ENCODE measurements at places on chromosomes 7 and 10.

DNA sequence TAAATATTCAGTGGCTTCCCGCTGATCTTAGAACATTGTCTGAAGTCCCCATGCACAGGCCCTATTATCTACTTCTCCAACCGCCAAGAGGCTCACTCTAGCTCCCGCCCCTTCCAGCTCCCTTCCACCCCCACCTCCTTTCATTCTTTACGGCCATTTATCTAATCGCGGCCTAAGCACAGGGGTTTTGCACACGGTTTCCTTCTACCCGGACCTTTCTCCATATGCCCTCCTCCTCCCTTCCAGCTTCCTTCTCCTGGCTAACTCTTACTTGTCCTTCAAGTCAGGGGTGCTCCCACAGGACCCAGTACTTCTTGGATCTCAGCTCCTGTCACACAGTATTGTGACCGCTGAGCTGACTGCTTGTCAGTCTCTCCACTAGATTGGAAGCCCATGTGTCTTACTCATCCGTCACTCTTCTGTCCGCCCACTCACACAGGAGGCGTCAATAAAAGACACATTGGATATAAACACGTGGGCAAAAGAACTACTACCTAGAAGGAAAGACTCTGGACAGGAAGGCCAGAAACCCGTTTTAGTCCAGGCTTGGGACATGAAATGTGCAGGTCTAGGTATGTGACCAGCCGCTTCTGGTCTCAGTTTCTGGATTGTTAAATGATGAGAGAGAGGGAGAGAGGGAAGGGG is 20.2 kb upstream of the HPS1 start:
- no peak for DNase-seq

DNA sequence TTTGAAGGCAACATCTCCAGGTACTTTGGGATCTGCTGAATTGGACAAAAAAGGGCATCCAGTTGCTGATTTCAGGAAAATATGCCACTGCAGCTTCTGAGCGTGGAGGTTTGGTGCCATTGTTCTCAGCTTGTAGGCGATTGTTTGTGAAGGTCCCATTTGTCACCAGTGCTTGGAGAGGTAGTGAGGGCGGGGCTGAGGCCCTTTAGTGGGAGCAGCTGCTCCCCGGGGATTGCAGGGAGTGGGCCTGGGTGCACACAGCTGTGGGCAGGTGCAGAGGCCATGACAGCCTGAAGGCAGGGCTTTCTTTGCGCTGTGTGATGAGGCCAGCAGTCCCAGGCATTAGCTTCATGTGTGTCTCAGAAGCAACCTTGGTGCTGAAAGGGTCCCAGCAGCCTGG is 3.9 kb downstream of the FAM20C start:
- no peak for DNase-seq

DNA sequence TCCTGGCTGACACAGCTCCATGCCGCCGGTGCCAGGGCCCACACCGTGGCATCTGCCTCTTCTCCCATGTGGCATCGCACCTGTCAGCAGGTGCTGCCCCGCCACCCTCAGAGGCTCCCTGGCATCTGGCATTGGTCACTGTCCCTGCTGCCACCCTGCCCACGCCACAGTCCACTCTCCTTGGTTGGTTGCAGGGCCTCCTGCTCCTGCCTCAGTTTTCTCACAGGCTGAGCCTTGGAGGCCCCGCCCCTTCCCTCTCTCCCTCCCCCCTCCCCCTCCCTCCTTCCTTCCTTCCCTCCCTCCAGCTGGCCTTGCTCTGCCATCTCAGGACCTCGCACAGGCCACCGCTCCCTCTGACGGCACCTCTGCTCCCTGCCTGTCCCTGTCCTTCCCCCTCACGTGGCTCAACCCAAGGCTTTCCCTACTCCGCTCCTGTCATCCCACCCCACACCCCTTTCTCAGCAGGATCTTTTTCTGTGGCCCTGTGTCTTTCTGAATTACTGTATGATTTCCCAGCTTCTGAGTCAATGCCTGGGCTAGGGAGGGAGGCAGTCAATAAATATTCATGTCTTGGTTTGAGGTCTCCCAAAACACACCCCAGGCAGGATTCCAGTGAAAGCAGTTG is 87.4 kb downstream of the INPP5A start:
- DNase-seq, result no peak

- peak; percentile 46 for DNase-seq
Measured at GRCh38 chr10:13349463-13350274, 1.6 kb upstream of the SEPHS1 start.

- DNase-seq, result no peak
Measured at GRCh38 chr10:97124211-97124610, 61.5 kb downstream of the SLIT1 start.

DNA sequence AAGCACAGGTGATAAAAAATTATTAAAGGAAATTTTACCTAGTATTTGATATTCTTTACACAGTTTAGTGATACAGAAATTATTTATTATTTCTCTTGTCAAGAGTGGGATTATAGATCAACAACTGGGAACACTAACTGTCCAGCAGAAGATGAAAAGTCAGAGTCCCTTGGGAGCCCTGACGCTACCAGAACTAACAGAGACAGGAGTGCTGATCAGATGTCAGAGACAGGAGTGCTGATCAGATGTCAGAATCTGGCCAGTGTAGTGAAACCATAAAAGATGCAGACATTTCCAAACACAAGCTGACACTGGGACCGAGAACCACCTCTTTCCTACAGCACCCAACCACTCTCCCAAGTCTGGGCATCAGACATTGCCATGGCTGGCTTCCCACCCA is 828.2 kb downstream of the TNS3 start:
- no peak for DNase-seq

- DNase-seq, result no peak
Measured at GRCh38 chr7:70393956-70394355, 738.0 kb upstream of the GALNT17 start.

DNA sequence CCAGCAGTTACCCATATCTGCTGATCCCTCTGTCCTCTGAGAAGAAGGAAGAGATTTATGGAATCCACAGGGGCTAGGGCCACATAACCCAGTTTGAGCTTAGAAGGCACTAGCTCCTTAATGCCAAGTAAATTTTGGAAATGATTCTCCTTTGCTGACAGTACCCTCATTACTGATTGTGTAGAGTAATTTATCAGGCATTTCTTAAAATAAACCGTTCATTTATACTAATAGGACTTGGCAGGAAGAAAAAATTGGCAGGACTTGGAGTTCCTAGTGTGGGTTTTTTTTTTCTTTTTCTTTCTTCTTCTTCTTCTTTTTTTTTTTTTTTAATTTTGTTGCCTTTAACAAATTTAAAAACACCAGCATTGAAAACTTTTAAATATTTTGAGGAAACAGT is 645.7 kb downstream of the SUGCT start:
- DNase-seq, result peak; percentile 19

DNA sequence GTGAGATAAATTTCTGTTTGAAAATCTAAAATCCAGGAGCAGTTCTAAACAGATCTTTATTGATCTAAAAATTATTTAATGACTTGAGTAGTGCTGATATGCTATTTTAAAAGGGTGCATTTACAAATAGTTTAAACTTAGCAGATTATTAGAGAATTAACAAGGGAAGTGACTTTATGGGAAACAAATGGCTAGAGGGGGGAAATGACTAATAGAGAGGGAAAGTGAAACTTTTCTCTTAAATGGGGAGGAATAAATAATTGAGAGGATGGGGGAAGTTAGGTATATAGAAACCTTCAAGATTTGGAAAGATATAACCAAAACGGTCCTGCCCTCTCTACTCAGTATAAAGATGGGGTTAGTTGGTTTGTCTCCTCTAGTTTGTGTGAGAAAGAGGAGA is 90.1 kb upstream of the ARMC3 start:
- no peak for DNase-seq

DNA sequence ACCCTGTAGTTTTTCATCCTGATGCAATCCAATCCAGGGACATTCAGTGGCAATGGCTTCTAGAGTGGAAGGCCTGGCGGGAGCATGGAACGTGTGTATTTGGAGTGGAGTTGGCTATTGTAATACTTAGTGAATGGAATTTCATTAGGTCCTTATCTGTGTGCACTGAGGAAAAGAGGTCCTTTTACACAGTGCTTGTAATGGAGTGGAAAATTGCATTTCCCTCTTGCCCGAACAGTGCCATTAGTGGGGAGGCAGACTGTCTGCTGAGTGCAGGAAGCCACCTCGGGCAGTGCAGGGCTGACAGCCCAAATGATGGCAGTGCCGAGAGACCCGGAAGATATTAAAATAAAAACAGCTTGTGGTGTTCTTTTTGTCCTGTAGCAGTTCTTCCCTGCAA is 786.6 kb downstream of the LRMDA start:
- DNase-seq, result no peak

GRCh38 chr10:4436103-4436502 is 389.9 kb upstream of the AKR1E2 start:
- DNase-seq, result no peak

DNA sequence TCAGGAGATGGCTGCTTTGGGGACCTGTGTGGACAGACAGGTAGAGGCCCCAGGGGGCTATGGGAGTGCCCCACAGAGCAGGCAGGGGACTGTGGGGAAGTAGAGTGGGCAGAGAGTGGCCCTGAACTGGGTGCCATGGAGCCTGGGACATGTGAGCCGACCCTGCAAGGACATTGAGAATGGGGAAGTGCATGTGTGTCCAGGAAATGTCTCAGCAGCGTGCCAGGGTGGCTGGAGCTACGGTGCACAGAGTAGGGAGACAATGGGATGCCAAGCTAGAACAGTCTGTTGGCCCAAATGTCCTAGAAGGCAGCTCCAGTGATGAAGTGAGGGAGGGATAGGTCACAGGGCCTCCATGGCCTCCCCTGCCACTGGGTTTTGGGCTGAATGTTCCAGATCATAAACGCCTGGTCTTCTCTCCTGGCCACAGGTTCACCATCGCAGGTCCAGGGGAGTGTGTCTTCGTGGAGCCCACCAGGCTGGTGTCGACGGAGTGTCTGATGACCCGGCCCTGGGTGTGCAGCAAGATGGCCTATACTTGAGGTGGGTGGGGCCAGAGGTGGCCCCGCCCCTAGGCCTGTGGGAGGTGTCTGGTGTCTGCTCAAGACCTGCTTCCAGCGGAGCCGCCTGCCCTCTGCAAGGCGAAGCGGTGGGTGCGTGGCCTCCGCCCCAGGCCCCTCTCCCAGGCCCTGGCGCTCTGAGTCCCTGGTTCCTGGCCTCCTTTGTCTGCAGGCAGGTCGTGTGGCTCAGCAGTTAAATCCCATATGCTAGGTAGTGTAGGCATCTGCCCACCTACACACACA is 20.5 kb downstream of the CLEC2L start:
- no peak for DNase-seq

GRCh38 chr7:77855371-77856083 is 57.0 kb downstream of the PHTF2 start:
- peak; percentile 29 for DNase-seq

DNA sequence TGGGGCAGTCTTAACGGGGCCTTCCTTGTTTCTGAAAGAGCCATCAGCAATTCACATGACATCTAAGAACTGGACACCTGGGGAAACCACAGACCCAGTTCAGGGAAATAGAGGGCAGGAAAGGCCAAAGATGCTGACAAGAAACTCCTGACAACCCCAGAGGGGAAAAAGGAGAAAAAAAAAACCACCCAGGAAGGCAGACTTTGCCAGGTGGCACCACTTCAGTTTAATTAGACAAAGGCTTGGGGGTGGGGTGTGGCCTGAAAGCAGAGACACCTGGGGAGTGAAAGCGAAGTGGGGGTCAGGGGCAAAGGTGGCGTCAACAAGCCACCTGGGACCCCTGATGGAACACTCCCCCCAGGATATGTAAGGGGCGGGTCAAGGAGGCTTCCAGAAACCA is 53.6 kb downstream of the RAB11FIP2 start:
- no peak for DNase-seq

DNA sequence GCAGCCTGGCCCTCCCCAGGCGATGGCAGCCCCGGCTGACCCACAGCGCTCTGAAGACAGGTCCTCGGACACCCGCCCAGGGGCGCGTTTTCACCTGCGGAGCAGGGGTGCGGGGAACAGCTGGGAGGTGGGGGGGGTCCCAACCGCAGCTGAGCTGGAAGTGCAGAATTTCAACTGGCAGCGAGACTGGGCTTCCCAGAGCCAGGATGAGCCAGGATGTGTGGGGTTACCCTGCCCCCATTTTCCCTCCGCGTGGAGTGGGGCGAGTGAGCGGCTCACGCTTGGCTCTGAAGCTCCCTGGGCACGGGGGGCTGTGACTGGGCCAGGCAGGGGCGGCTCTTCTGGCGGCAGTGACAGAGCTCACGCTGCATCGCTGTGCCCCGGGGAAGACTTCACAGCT is 70.2 kb downstream of the DNAJB6 start:
- DNase-seq, result no peak

- no peak for DNase-seq
Measured at GRCh38 chr10:124052561-124052960, 40.8 kb downstream of the CHST15 start.

DNA sequence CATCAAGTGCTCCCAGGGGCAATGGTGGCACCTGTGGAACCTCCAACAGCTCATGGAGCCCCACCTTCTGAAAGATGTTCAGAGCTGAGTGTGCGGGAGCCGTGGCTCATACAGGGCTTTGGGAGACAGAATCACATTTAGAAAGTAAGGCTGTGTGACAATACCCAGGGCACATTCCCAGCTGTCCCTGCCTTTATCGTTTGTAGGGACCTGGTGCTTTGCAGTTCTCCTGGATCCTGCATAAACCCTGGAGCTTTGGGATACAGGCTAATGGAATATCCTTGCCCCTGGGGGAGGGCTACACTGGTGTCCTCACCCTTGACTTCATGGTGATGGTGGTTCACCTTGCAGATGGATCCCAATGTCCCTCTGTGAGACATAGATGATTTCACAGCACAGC is 134.8 kb upstream of the LAMB4 start:
- no peak for DNase-seq

GRCh38 chr10:102118867-102119266 is 1.3 kb downstream of the LDB1 start:
- DNase-seq, result no peak

- no peak for DNase-seq
Measured at GRCh38 chr10:78800006-78800405, 268.8 kb upstream of the ZMIZ1 start.

DNA sequence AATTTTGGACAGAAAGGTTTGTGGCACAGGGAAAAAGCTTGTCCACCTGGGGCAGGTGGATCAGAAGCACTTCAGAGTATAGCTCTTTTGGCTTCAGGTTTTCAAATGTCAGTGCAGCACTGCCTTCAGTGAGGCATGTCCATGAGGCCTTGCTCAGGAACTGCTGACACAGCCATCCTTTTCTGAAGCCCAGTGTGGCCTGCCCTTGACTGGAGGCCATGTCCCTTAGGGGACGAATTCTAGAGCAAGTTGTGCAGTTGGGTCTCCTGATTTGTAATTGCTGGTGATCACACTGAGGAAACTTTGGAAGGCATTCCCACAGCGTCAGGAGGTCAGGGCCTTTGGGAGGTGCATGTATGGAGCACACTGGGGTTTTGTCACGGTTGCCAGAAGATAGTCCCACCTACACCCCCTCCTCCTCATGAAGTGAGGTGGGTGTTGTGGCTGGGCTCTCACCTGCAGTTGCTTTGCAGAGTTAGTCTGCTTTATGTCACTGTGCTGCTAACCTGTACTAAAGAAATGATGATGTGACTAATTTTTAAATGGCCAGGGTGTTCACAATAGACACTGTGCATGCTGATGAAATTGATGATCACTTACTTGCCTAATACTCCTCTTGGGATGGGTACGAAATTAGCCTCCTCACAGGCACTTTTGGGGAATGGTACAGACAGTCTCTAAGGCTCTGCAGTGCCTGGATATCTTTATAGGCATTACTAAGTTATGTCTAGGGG is 41.7 kb downstream of the OGDH start:
- no peak for DNase-seq
